Naive thymus-derived CD8-positive, alpha-beta T cell (primary cell): ENCODE measurements at places on chromosomes 2 and 18. TPM values are rescaled to one million over a fixed set of nuclear protein-coding genes. Genes with fewer than 3 reads are reported as not detected.

The C2orf15 gene
- polyA plus RNA-seq: 6.7 TPM

The APCDD1 gene
- not detected for polyA plus RNA-seq

The HAAO gene
- polyA plus RNA-seq: 0.25 TPM

The EFR3B gene
- polyA plus RNA-seq: not detected

The ACMSD gene
- polyA plus RNA-seq: not detected

The MROH2A gene
- polyA plus RNA-seq: not detected

The NEB gene
- not detected for polyA plus RNA-seq

The NT5C1B gene
- 0.60 TPM for polyA plus RNA-seq

The NPPC gene
- not detected for polyA plus RNA-seq
